BJ (cell line): ENCODE measurements at places on chromosomes 7 and 10.

DNA sequence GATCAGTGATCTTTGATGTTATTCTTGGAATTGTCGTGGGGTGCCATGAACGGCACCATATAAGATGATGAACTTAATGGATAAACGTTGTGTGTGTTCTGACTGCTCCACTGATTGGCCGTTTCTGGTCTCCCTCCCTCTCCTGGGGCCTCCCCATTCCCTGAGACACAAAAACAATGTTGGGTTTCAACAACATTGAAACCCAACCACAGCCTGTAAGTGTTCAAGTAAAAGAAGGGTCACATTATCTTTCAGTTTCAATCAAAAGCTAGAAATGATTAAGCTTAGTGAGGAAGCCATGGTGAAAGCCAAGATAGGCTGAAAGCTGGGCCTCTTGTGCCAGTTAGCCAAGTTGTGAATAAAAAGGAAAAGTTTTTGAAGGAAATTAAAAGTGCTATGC lies 19.5 kb downstream of the EN2 start:
- DNase-seq: no peak

DNA sequence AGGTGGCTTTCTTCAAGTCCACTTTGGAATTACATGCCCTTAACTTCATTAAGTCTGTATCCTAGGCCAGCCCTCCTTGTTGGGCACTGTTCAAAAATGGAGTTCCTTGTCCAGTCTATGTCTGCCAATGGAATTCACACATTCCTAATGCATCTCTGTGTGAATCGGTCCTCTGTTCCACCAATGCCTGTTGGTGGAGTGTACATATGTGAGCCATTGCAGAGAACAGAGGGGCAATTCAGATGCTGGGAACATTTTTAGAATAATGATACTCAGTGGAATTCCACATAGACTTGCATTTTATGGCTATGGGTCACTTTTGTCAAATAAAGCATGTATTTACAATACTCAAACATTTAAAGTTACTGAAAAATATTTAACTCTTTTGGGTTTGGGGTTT lies 108.3 kb downstream of the COL28A1 start:
- DNase-seq: no peak

DNA sequence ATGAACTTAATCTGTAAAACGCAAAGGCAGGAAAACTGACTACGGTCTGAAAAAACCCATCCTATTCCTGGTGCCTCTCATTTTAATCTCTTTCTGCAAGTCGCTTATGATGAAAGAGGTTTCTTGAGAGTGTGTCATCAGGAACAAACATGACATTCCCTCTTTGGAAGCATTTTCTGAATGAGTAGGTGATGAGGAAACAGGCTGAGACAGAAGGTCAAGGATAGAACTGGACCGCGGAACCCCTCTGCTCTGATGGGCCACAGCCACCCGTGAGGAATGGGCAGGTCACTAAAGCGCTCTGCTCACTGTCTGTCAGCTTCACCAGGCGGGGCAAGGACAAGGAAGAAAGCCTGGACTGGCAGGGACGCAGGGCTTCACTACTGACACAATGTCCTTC lies 28.6 kb downstream of the BEND7 start:
- no peak for DNase-seq

DNA sequence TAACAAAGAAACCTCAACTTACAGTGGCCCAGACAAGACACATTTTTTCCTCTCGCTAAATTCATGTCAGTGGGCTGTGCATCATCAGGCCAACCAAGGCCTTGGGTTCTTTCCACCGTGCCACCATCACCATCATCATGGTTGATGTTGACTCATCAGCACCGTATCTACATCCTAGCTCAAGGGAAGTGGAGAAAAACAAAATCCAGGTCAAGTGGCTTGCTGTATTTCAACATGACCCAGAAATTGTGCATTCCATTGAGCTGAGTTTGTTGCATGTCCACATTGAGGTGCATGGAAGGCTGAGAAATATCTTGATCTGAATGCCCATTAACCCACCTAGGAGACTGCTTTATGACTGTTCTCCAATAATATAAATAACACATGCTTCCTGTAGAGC lies 312.4 kb upstream of the CDC14C start:
- DNase-seq: no peak

DNA sequence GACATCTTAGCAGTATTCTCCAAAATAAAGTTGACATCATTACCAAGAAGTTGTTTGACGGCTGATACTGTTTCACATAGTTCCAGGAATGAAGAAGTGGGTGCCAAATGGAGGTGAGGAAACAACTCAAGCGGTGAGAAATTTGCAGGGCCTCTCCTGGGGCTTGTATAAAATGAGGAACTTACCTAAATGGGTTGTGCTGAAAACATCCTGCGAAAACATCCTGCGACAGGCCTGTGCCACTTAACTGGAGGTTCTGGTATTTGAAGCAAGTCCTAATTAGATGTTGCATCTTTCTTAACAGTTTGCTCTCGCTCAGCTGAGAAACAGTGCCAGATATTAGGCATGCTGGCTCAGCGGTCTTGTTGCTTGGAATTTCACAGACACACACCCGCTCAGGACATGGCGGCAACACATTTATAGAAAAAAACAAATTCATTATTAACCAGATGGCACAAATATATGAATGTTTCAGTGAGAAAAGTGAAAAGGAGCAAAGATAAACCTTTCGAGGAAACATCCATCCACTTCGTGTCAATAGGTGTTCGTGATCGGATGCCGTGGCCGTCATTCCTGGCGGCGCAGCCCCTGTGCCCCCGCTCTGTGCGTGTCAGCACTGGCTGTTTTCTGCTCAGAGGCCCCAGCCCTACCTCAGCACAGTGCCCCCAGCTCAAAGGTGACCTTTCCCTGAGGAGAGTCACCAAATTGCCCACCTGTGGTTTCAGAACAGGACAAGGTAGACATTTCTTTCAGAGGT lies 48.1 kb downstream of the CDC123 start:
- no peak for DNase-seq

- DNase-seq: no peak
Measured at GRCh38 chr7:5795752-5796475, 14.5 kb upstream of the RNF216 start.

- no peak for DNase-seq
Measured at GRCh38 chr7:137360087-137360679, 16.6 kb upstream of the PTN start.

DNA sequence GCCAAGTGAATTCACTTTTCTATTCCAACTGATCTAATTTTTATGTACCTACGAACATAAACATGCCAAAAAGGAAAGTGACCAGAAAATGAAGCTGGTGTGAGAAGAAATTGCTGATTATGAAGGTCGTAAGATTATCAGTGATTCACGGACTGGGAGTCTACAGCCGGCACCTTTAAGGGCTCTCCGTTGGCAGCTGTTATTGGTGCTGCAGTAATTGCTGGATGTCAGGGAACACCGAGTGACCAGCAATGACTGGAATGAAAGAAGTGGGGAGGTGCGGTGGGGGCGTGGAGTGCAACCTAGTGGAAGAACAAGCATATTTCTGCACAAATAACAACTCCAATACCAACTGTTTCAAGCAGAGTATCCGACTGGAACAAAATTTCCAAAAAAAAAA lies 109.8 kb upstream of the TARP start:
- no peak for DNase-seq

GRCh38 chr7:25031007-25031406 lies 51.0 kb upstream of the OSBPL3 start:
- DNase-seq: no peak

DNA sequence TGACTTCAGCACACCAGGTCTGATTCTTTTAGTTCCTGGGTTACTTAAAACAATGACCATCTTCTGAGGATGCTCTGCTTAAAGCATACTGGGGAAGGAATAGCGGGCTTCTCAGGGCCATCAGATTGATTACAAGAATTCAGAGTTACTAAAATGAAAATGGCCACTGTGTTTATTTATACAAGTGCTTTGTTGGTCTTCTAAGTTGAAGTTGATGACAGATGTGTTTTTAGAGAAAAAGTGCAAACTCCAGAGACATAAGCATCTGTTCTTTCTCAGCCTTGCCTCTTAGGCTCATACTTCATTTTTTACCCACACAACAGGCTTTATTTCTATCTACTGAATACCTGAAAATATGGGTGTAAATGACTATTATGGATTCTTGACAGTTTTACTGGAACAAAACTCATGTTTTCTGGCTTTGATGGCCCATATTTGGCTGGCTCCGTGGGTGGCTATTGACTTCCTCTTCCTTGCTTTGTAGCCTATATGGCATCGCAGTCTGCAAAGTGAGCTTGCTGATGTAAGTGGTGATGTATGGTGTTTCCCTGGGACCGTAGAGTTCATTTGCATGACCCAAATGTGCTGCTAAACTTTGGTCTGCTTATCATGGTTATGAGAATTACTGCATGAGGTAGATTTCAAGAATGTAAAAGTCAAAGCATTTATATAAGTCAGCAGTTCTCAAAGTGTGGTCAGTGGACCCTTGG lies 121.3 kb downstream of the BMPER start:
- DNase-seq: no peak

GRCh38 chr10:113947184-113948041 lies 93.0 kb downstream of the NHLRC2 start:
- DNase-seq: no peak

DNA sequence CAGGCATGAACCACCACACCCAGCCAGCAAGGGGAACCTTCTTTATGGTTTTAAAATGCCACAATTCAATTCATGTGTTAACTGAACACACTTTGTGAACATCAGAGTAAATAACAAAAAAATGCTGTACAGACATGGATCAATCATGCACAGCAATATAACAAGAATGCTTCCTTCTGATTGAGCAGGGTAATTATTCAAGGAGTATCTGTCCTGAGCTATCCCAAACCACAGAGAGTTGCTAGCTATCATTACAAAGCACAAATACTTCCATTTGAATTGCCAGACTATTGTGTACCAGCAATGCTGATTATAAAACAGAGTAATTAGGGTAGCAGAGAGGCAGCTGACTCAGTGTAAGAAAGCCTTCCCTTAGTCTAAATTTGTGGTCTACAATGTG lies 11.3 kb upstream of the RHOBTB1 start:
- no peak for DNase-seq

GRCh38 chr10:60031664-60032063 lies 125.3 kb upstream of the CCDC6 start:
- no peak for DNase-seq

- no peak for DNase-seq
Measured at GRCh38 chr7:121322460-121322859, 6.3 kb upstream of the WNT16 start.

- DNase-seq: no peak
Measured at GRCh38 chr7:105173586-105173985, 159.6 kb downstream of the KMT2E start.

GRCh38 chr7:47953822-47954221 lies 5.6 kb upstream of the PKD1L1 start:
- DNase-seq: no peak

- DNase-seq: no peak
Measured at GRCh38 chr10:133442967-133443924, 10.5 kb upstream of the SCART1 start.

DNA sequence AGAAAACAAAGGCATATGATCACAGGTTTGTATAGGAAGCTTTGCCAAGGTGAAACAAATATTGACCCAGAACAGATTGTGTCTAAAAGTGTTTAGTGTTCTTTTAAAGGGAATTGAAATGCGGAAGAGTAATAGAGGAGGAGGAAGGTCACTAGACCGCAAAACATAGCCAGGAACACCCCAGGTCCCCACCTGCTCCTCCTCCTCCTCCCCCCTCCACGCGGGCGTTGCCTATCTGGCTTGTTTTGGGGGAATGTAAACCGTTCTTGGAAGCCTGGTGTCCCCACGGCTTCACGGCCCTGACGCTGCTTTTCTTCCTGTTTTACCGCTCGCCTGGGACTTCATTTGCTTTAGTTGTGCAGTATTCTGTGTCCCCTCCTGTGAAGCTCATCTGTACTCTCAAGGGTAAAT lies 81.0 kb upstream of the PFKP start:
- DNase-seq: no peak

- no peak for DNase-seq
Measured at GRCh38 chr7:142414135-142414534, 156.3 kb upstream of the PRSS58 start.

DNA sequence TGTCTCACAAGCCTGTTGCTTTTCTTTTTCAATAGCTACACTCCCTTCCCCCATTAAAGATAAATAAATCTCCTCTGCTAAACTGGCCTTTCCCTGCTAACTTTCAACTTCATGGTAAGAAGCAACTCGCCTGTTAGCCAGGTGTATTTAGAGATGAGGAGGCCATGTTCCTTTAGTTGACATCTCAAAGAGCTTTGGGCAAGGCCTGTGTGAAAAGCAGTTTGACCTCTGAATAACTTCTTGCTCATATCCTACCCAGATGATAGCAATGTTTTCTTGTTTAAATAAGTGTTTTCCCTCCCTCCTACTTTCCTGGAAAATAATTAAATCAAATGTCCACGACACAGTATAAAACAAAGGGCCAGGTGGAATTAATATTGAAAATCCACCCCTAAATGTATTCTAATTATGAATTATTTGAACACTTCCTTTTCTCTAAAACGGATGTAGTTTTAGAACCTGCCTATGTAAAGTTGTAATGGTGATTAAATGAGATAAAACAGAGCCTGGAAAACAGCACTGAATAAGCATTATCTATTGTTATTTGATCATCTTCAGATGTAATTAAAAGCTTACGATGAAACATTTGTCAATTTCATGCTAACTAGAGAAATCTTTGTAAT lies 78.5 kb downstream of the HGF start:
- DNase-seq: no peak

GRCh38 chr10:74750848-74751274 lies 75.5 kb upstream of the KAT6B start:
- DNase-seq: no peak

DNA sequence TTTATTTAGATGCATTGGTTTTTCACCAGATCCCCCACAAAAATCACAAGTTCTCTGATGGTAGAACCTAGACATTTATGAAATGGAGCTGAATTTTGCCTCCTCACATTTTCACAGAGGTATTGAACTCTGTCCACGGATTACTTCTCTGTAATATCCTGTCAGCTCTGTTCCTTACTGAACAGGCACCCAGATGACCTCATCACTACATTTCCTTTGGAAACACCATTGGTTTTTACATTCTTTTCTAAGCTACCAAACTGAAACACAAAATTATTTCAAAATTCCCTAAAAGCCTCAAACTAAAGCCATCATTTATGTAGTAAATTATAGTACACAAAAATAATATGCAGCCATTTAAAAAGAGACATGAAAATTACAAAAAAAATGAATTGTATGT lies 98.3 kb upstream of the KCNIP2 start:
- no peak for DNase-seq

DNA sequence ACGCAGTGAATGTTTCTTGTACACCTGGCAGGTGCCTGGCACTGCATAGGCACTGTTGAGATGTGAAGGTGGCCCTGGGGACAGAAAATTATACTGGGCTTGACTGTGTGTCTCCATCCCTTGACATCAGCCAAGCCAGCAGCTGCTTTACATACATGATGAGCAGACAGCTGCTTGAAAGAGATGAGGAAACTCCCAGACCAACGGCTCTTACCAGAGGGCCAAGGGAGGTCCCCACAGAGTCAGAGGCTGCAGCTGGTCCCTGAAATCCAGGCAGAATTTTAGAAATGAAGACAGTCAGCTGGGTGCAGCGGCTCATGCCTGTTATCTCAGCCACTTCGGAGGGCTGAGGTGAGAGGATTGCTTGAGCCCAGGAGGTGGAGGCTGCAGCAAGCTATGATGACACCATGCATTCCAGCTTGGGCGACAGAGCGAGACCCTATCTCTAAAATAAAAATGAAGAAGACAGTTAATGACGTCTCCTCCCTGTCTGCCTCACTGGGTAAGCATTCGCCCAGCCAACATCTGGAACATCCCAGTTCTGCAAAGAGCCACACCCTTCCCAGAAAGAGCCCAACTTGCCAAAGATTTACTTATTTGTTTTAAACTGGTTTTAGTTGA lies 17.6 kb downstream of the LIMK1 start:
- peak; percentile 37 for DNase-seq

GRCh38 chr7:76514926-76515771 lies 4.8 kb downstream of the UPK3B start:
- no peak for DNase-seq
